ENCODE measurements at places on chromosomes 11 and 22. TPM values are rescaled to one million over a fixed set of nuclear protein-coding genes. Genes with fewer than 3 reads are reported as not detected.

CRYBB2 gene
- total RNA-seq = 0.30 TPM

KCNA4 gene
- not detected for total RNA-seq

CAPN5 gene
- 0.76 TPM for total RNA-seq

SERPIND1 gene
- total RNA-seq = not detected

DDX25 gene
- not detected for total RNA-seq

GAL3ST3 gene
- total RNA-seq = 0.51 TPM

LGALS12 gene
- total RNA-seq = not detected

MUC5AC gene
- not detected for total RNA-seq

APOBEC3F gene
- total RNA-seq = 24.5 TPM

CHADL gene
- total RNA-seq = 0.11 TPM

SLCO2B1 gene
- total RNA-seq = not detected

TUB gene
- total RNA-seq = 0.33 TPM

FOLR3 gene
- total RNA-seq = not detected

ADM2 gene
- 7.5 TPM for total RNA-seq

C2CD3 gene
- total RNA-seq = 28.0 TPM

RBMXL2 gene
- not detected for total RNA-seq

FGF4 gene
- total RNA-seq = not detected

FAM118A gene
- 25.5 TPM for total RNA-seq

PLAAT5 gene
- total RNA-seq = 0.07 TPM
